NCI-H2081 (cell line): ENCODE measurements at places on chromosomes 5 and 9.
A peak's percentile ranks its signal among the peaks of the same experiment; 100 is the strongest.

- DNase-seq = no peak
Measured at GRCh38 chr5:6859951-6860638, 146.9 kb downstream of the TENT4A start.

- DNase-seq = no peak
Measured at GRCh38 chr5:135386886-135387628, 12.0 kb downstream of the MACROH2A1 start.

DNA sequence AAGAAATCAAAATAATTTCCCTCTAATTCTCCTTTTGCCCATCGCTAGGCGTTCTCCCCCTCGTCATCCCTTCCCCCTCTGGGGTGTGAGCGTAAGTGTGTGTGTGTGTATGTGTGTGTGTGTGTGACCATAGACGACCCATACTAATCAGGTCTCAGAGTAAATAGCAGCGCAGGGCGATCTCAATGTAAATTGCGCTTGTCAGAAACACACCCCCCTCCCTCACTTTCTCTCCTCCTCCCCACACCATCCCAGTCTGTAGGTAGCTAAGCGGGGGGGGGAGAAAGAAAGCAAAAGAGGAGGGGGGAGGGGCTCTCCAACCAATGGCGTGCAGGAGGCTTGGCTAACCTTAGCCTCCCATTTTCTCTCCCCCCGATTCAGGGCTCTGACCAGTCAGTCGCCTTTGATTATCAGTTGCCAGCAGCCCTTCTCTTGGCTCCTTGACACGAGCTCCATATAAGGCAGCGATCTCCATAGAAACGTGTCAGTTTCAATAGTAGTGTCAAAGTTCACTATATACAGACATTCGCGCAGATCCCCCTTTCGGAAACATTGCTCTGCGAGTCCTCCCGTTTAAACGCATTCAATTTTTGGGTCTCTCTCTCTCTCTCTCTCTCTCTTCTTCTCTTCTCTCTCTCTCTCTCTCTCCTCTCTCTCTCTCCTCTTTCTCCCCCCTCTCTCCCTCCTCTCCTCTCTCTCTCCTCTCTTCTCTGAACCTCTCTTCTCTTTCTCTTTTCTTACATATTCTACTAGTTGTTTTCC is at the start of gene NR2F1:
Gene NR2F1, plus strand, starts transcription at position 546 of the 762 bp plus-strand sequence. CDS start 1,802 bp downstream, outside the sequence.
- peak; percentile 90 for DNase-seq

DNA sequence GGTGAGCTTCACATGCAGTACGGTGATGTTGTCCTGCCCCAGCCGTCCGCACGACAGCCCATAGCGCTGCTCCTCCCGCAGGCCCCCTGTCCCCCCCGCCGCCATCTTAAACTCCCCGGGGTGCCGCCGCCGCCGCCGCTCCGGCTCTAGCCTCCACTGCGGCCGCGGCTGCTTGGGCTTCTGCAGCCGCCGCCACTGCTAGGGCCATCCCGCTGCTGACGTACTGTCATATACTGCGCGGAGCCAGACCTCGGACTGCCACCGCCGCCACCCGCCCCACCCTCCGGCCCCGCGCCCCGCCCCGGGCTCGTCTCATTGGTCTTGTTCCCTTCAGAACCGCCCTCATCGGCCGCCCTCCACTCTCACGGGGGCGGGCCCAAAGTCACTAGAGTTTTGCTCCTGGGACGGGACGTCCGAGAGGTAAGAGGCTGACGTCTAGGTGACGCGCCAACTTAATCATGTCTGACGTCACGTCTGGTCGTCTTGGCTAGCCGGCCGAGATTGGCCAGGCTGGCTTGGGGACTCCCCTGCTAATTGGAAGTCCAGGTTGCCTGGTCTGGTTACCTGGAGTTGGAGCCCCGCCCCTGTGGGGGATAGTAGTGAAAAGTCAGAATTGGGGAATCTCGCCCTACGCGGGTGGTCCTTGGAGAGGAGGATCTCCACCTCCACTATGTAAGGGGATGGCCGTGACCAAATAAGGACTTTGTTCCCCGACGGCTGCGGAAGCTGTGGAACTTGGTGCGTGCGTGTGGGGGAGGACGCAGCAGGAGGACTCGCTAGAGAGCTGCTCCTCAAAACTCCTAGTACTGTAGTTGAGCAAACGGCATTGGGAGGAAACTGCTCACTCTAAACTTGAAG is at the start of gene ELL2:
Gene ELL2, minus strand, starts transcription at position 235 of the 858 bp plus-strand sequence. Its CDS starts 130 bp downstream, at position 105.
- peak; percentile 72 for DNase-seq

GRCh38 chr5:169838688-169839087 is 141.6 kb downstream of the INSYN2B start:
- no peak for DNase-seq

GRCh38 chr9:117030254-117030768 is 343.2 kb downstream of the TRIM32 start:
- DNase-seq = no peak

- peak; percentile 37 for DNase-seq
Measured at GRCh38 chr5:132500931-132501628, 10.5 kb upstream of the IRF1 start.

DNA sequence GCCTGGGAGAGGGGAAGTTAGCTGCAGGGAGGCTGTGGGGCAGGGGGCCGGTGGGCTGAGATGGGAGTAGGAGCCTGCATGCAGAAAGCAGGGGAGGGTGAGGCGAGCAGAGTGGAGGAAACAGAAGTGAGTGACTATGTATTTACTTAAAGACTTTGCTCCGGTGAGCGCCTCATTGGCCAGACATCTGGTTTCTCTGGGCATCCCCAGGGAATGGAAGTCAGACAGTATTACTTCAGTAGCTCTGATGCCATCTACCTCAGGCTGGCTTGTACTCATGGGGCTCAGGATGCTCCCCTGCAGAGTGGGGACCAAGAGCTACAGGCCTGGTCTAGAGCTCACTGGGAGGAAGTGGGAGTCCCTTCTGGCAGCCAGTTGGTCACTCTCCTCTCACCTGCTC is 78.2 kb upstream of the ARAP3 start:
- no peak for DNase-seq

DNA sequence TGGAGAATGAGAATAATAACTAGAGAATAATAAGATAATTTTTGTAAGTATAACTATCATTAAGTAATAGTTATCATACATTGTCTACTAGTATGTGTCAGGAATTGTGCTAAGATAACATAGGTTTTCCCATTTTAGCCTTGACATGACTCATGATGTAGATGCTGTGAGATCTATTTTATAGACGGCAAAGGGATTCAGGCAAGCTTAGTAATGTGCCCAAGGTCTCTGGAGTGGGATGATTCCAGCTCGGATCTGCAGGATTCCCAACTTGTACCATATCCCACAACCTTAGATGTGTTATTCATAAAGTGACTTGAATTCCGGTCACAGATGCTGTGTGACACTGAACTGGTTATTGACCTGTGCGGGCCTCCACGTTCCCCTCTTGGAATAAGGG is 51.5 kb downstream of the IL31RA start:
- DNase-seq = no peak

DNA sequence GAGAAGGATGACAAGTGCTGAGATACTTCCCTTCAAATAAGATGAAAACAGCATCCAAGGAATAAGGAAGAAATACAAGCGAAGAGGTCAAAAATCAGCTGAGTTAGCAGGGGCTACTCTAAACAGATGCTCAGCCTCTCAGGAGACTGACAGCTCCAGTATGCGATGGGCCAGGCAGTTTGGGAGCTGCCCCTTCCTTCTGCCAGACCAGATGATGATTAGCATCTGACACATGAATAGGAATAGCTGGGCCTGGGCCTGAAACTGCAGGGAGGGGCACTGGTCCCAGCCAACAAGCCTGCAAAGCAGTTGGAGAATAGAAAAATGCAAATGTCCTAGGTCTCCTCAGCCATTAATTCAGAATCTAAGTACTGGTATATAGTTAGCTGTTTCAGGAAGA is 13.1 kb upstream of the MAP3K1 start:
- no peak for DNase-seq

GRCh38 chr5:322942-323879 is 1.7 kb downstream of the AHRR start:
- DNase-seq = no peak

DNA sequence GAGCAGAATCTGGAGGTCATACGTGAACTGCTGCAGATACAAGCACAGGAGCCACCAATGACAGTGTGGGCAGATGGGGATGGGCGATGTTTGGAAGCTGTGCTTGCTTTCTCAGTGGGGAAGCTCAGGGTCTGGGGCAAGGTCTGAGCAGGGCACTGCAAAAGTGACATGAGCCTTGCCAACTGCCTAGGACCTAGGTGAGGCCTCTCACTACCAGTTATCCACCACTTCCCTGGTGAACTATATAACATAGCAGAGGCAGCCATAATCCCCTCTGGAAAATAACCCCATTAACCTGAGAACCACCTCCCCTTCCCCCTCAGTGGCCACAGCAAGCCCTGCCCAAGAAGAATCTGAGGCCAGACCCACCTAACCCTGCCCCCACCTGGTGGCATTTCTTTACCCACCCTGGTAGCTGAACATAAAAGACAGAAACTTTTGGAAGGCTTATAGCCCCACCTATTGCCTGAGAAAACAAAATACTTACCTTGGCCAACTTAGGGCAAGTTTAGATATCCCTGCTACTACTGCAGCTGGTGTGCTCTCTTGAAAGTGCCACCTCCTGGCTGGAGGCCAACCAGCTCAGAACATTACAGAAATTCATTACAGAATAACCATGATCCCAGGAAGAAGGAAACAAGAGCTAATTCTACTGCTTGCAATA is 18.8 kb upstream of the SPEF2 start:
- DNase-seq = no peak

- peak; percentile 6 for DNase-seq
Measured at GRCh38 chr5:54518146-54518817, 723 bp downstream of the SNX18 start.

DNA sequence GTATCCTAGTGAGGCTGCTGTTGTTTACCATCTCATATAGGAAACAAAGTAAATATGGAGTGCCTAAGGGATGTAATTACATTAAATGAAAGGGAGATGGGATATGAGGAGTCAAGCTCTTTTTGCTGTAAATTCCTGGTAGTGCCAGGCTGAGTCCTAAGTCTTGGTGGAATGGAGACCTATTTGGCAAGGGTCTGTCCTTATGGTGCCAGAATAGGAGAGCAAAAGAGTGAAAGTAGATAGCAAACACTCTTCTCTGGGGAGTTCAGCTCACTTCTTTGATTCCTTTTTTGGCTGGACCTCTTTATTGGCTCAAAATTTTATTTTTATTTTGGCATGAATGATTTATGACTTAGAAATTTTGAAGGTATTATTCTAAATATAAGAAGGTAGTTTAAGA is 380.8 kb downstream of the TMEM232 start:
- DNase-seq = no peak

GRCh38 chr5:179699616-179700237 is 960 bp downstream of the CANX start:
- DNase-seq = peak; percentile 37

GRCh38 chr5:150176745-150177477 is 10.3 kb downstream of the CDX1 start:
- no peak for DNase-seq

DNA sequence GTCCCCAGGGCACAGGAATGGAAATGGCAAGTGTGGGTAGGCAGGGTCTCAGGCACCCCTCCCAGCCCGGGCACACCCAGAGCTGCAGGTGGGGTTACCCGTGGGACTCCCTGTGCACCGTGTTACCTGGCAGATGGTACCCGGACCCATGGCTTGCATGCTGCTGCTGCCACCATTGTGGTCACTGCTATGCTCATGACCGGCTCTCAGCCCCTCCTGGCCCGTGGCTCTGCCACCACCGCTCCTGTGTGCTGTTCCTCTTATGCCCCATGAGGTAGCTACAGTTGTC is 21.7 kb upstream of the HMCN2 start:
- no peak for DNase-seq
